ENCODE measurements at places on chromosomes 16 and 17.
A peak's percentile ranks its signal among the peaks of the same experiment; 100 is the strongest.

- peak; percentile 90 for DNase-seq
These were observed at the start of gene EXOC7 for GRCh38 chr17:76103274-76104139. EXOC7 (minus strand) TSS chr17:76103787; CDS start chr17:76103692, 95 bp downstream.

DNA sequence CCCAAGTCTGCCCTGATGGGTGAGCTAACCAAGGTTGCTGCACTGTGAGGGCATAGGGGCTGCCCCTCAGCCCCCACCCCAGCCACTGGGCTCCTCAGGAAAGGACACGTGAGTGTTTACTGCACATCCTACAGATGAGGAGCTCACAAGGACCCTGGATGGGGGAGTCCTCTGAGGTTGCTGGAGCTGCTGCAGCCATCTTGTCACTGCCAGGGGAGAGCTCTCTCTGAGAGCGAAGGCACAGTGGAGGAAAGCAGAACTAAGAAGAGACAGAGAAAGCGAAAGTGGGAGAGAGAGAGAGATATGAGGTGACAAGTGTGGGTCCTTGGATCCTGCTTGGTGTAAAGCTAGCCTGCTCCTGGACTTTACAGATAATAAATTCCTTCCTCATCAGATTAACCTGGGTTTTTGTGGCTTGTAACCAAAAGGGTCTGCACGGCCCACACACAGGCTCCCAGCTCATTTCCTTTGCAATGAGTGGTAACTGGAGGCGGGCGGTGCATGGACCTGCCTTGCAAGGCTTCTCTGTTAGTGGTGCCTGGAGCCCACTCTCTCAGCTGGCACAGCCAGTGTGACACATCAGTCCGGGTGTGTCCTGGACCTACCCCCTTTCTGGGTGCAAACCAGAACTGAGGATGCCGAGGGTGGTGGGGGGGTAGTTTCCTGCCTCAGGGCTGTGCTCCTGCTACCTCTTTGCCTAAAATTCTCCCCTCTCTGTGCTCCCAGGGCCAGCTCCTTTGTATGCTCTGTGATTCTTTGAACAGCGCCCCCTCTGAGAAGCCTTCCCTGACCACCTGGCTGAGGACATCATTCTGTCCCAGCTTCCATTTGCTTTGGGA, 14.2 kb downstream of the SNX20 start:
- peak; percentile 65 for DNase-seq

- peak; percentile 7 for DNase-seq
These were observed 54.3 kb upstream of the SREBF1 start for GRCh38 chr17:17890773-17891759.

- no peak for DNase-seq
These were observed 149.6 kb upstream of the TNRC6C start for GRCh38 chr17:77808686-77809425.

DNA sequence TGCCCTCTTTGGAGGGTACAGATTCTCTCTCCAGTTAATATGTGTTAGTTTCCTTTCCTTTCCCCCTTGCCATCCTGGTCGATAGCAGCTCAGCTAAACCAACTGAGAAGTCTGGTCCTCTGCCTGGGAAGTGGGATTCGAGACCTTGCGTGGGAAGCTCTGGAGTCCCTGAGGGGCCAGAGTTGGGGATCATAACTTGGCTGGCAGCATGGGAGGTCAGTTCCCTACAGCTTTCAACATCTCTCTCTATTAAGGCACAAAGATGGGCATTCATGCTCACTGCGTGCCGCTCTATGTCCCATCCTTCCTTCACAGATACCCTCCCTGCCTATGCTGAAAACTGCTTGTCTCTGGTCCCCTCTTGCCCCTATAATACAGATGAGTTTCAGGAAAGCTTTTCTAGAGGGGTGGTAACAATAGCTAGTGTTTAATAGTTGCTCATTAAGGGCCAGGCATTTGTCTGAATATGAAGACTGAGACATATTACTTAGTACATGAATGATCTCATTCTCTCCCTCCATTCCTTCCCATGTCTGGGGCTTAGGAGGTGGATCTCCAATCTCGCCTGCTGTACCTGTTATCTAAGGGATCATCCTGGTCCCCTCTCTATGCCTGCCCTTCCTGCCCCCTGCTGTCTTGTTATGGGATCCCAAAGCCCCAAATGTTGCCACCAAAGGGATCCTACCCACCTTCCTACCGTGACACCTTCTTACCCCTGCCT, 10.8 kb downstream of the THRA start:
- DNase-seq = no peak

GRCh38 chr16:85006639-85007038, 4.7 kb downstream of the ZDHHC7 start:
- no peak for DNase-seq

- DNase-seq = no peak
These were observed 90.7 kb upstream of the CLEC18B start for GRCh38 chr16:74511961-74512360.

DNA sequence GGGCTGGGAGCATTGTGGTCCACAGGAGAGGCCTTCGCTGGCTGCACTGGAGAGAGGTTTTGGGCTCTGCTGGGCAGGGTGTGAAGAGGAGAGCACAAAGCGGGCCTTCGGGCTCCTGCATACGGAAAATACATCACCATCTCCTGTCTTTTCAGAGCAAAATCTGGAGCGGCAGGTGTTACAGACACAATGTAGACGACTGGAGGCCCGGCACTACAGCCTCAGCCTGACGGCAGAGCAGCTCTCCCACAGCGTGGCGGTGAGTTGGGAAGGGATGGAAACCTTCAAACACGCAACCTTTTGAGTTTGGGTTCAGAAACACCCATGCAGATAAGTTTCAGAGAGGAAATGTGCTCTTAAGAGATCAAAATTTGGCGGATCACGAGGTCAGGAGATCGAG, 17.9 kb downstream of the GINS2 start:
- no peak for DNase-seq

DNA sequence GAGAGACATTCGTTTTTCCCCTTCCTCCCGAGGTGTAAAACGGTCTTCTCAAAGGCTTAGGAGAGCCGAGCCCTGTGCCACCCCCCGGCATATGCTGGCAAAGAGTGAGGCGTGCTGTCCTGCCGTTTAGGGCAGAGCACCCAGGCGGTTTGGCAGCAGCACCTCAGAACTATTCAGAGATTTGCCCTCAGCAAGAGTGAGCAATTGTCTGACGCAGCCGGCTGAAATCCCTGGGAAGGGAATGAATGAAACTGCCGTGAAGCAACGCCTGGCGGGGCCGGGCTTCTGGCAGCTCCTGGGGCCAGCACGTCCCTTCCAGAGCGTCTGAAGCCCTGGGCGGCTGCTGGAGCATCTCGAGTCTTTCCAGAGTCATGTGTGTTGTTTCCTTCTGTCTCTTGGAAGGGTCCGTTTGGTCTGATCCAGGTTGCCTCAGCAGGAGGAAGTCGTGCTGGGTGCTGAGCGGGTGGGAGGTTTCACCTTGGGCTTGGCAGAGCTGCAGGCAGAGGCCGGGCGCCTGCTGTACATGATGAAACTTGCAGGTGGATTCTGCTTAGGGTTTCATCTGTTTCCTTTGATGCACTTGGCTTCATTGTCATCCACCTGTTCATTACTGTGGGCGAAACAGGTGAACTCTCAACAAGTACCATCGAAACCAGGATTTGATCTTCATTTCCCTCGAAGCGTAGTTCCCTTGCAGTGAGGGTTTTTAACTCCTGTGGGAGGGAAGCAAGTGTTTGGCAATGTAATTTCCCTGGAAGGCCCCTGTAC, 35.4 kb downstream of the TBCD start:
- no peak for DNase-seq

DNA sequence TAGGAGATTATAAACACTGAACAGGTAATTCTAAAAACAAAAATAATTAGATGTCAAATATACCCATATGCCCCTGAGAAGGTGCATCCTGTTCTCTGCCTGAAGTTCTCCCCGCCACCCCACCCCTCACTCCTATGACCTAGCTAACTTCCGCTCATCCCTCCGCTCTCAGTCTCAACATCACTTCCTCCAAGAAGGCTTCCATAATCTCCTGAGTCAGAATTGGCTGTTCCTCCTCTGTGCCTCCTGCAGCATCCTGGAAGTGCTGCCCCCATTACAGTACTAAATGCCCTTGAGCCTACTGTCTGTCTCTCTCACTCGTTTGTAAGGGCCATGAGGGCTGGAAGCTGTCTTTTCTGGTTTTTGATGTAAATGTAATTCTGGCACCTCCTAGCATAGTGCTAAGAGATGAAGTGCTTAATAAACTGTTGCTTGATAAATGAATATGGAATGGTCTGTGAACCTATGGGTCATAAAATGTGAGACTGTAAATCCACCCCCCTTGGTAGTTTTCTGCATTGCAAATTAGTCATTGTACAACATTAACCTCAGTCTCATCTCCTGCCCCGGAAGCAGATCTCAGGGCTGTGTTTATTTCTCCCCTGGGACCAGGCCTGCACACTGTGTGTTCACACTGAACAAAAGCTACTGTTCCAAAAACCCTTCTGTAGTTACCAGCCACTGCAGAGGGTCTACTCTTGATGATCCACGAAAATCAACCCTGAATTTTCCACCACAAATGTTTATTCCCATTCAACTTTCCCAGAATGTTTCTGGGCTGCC, 3.9 kb upstream of the MYO1D start:
- no peak for DNase-seq

DNA sequence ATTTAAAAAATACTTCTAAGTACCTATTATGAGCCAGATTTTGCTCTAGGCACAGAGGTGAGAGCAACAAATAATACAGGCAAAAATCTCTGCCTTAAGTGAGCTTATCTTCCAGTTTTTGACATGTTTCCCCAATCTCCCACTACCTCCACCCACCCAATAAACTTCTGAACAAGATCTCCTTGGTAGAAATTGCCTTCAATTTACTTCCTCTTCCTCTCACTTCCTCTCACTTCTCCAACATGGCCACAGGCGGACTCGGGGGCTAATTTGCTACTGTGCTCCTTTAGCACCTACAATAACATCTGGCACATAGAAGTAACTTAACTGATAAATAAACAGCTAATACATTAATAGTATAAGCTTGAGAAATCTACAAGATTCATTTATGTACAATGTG, 82.6 kb downstream of the CACNG1 start:
- DNase-seq = no peak

- DNase-seq = no peak
These were observed 192.3 kb upstream of the FOXF1 start for GRCh38 chr16:86317813-86318650.
